ENCODE measurements at places on chromosomes 16 and 17.

DNA sequence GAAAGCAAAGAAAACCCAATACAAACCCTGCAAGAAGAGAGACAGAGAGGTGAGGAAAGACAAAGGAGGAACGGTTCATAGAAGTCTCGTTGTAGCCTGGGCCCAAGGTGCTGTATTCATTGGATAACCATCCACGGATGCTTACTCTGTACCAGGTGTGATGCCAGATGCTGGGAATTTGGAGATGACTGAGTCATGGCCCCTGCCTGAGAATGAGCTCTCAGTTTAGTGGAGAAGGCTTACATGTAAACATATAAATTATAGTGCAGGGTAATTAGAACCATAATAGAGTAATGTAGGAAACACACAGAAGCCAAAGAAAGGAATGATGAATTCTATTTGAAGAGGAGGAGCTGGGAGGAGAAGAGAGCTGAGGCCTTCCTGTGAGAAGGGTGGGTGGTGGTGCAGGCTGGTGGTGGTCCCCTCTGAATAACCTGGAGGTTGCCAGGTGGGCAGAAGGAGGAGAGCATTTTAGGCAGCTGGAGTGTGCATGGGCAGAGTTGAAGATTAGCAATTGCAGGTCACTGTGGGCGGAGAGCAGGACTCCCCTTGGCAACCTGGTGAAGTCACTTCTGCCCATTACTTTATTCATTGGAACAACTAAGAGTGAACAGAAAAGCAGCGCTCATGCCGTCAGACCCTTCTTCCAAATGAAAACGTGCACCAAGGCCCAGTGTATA, 7.7 kb upstream of the ZG16 start:
- no peak for DNase-seq

- DNase-seq, result no peak
Measured at GRCh38 chr16:86952769-86953168, 364.4 kb downstream of the C16orf95 start.

- DNase-seq, result no peak
Measured at GRCh38 chr17:74345433-74346241, 16.0 kb downstream of the BTBD17 start.

- DNase-seq, result no peak
Measured at GRCh38 chr16:54194334-54194743, 92.2 kb downstream of the IRX3 start.

DNA sequence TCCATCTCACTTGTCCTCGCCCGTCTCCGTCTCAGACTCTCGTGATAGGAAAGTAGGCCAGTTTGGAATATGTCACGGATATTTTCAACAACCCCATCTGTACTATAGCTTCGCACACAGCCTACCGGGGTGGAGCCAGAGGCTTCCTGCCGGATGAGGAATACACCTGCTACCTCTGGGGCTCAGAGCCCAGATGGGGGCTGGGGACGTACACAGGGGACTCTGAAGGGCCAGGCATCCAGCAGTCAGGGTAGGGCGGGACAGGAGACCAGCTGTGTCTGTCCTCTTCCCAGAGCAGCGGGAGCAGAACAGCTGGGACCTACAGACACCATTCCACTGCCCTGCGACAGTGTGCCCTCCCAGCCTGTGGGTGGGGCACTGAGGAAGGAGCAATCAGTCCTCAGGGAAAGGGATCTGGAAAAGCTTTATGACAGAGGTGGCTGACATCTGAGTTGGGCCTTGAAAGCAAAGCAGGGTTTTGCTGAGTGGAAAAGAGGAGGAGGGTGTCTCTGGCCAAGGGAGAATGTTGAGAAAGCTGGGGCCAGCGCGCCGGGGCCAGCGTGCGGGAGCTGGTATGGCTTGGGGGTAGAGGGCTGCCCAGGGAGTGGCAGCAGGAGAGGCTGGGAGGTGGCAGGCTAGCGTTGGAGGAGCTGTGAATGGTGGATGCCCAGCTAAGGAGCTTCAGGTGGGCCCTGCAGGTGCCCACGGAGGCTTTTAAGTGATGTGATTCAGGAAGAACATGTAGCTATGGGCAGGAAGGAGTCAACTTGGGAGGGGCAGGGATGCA, 11.5 kb upstream of the SRCIN1 start:
- DNase-seq, result no peak

DNA sequence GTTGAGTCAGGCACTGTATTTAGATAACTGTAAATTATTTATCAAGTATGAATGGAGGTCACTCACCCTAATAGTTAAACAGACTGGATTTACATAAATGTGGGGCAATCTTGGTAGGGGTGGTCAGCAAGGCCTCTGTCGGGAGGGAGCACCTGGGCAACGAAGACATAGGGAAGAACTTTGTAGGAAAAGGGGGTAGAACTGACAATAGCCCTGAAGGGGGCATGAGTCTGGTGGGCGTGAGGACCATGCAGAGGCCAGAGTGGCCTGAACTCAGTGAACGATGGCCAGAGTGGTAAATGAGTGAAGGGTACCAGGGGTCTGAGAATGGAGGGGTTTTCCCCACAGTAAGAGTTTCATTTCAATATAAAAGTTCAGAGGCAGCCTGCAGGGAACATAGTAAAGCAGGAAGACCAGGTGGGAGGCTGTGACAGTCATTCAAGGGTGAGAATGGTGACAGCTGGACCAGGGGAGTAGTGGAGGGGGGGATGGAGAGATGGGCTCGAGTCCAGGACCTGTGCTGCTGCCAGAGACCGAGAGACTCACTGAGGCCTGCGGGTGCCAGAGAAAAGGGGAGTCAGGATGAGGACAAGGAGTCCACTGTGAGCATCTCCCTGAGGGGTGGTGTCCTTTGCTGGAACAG, 2.9 kb downstream of the C17orf67 start:
- DNase-seq, result no peak

DNA sequence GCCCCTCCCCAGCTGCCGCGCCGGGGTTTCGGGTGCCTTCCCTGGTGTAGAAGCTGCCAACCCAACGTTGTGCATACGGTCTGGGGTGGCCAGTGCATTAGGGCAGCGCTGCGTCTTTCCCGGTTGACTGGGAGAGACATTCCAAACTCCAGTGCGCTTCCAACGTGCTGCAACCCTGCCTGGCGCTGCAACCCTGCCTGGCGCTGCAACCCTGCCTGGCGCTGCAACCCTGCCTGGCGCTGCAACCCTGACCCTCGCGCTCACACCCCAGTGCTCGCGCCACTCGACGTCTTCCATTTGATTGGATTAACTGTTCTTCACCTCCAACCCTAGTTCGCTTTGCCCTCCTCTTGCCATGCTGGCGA, 488 bp upstream of the HAP1 start:
- DNase-seq, result no peak

DNA sequence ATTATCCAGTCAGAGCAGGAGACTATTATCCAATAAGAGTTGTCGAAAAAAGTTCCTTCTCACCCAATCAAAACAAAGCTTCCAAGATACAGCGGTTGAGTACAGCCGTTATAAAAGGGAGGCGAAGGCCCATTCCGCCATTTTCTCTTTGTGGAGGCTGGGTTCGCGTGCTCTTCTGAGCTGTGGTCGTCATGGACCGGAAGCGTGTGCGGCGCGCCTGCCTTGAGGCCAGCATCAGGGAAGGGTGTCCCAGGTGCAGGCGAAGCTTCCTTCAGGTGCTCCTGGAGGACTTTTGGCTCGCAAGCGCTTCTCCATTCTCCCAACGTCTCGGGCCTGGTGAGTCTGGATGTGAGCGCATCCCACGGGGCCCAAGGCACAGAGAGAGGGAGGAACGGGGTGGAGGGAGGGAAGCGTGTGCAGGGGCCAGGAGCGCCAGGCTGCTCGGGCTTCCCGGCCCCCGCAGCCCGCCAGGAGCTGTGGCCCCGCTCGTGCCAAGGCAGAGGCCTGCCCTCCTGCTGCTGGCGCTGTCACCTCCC, 99.2 kb downstream of the GOSR1 start:
- no peak for DNase-seq

- DNase-seq, result no peak
Measured at GRCh38 chr17:41223821-41224220, 2.6 kb upstream of the KRTAP9-2 start.

DNA sequence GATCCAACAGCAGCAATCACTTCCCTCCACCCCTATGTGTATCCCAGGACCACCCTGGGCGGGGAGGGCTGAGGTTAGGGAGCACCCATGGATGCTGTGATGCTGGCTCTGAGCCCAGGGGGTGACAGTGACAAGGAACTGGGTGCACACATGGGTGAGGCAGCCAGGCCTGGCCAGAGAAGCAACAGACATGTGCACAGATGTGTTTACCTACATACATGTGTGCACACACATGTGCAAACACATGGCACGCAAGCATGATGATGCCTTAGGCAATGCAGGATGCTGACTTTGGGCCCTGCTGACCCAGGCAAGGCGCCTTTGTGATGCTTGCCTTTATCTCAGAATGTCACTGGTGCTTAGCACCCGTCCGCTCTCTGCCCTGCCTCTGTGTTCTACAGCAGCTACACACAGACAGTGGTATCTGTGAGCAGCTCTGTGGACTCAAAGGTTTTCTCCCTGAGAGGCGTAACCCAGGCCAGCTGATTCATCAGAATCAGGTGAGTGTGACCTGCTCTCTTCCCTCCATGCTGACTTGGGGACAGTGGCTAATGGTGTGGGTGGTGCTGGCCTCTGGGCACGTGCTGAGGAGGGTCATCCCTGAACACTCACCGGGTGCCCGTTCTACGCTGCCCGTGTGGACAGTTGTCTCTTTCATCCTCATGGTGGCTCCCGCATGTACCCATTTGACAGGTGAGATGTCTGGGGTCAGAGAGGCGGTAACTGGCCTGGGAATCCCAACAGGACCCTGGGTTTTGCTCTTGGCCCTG, 38.5 kb upstream of the KSR1 start:
- no peak for DNase-seq

- peak; percentile 58 for DNase-seq
Measured at GRCh38 chr17:35238821-35239220, 4.1 kb upstream of the SLFN5 start.

DNA sequence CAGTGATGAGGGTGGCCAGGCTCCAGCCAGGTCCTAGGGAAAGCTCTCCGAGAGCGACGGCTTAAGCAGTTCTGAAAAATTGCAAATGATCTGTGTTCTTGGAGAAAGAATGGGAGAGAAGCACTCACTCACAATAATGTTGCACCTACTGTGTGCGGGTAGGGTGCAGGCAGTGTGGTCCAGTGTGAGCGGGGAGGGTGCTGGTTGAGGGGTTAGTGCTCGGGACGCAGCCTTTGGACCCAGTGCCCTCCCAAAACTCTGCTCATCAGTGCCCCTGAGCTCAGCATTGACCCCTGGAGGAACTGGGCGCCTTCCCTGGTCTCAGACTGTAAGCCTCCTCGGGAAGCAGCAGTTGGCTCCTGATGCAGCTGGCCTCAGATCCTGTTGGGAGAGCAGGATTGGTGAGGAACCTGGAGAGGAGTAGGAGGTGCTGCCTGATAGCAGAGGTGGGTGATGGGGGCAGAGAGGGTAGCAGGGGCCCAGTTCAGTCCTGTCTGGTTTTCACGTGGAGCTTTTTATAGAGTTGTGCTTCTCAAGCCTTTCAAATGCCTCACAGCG, 23.6 kb upstream of the ZNF750 start:
- DNase-seq, result no peak

All from CD4-positive, alpha-beta T cell treated with Interleukin-2 at 100 ng/mL for 4 hours (primary cell).